ENCODE measurements at places on chromosomes 3 and 15.
A peak's percentile ranks its signal among the peaks of the same experiment; 100 is the strongest.

GRCh38 chr3:15633766-15634598 lies 32.4 kb downstream of the BTD start:
- DNase-seq = no peak

DNA sequence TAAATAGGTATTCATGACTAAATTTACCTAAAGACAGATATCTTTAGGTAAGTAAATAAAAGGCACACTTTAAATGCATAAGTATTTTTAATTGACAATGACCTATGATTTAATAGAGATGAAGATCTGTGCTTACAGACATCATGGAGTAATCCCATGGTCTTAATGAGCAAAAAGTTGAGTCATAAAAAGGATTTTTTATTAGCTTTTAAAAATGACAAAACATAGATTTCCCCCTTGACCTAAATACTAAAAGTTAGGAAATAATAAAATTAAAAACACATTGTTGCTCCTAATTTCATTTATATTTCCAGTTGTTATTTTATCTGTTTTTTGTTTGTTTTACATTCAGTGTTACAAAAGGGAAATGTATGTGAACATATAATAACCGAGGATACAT lies 1005.7 kb downstream of the ROBO1 start:
- DNase-seq = no peak

GRCh38 chr3:43296565-43296964 lies 10.2 kb downstream of the SNRK start:
- DNase-seq = no peak

DNA sequence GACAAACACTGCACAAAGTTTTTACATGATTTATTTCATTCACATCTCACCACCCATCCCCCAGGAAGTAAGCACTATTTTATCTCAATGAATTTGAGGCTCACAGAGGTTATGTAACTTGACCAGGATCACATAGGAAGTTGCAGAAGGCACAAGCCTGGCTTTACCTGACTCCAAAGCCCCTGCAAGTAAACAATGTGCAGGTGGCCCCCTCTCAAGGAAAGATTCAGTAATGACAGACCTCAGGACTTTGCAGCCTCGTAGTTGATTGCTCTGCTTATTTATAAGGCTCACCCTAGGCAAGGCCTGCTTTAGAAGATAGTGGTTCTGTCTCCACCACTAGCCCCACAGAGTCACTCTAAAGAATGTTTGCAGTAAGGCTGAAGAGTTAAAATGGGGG lies 79.8 kb upstream of the MDFIC2 start:
- no peak for DNase-seq

- no peak for DNase-seq
Observed at GRCh38 chr3:33954956-33955355, 156.5 kb downstream of the PDCD6IP start.

DNA sequence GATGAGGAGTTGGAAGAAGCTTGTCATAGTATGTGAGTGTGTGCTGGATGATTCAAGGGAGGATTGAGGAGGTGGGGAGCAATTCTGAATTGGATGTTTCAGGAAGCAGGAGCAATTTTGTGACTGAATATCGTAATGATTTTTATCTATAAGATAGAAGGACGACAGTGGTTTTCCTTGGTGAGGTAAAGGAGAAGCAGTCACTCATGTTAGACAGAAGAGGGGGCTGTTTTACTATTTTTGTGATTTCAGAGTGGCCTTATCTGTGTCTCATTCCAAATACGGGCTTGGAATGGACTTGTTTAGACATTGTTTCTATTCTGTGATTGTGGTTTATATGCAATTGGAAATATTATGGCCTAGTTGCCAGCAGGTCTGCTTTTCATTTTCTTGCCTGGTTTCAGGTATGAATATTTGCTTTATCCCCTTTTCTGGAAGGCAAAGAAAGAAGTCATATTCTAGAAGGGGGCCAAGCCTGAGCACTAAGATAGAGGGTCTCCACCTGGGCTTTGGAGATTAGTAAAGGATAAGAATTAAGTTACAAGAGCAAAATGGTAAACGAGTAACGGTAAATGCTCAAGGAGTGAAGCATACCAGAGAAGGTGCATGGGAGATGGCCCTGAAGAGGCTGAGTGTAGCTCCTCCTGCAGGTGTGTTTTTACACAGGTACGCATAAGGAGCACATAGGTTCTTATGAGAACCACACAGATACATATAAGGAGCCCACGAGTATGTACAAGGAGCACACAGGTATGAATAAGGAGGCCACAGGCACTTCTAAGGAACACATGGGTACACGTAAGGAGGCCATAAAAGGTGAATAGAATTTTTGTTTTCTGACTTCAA lies 124.6 kb upstream of the KCNAB1 start:
- DNase-seq = no peak

DNA sequence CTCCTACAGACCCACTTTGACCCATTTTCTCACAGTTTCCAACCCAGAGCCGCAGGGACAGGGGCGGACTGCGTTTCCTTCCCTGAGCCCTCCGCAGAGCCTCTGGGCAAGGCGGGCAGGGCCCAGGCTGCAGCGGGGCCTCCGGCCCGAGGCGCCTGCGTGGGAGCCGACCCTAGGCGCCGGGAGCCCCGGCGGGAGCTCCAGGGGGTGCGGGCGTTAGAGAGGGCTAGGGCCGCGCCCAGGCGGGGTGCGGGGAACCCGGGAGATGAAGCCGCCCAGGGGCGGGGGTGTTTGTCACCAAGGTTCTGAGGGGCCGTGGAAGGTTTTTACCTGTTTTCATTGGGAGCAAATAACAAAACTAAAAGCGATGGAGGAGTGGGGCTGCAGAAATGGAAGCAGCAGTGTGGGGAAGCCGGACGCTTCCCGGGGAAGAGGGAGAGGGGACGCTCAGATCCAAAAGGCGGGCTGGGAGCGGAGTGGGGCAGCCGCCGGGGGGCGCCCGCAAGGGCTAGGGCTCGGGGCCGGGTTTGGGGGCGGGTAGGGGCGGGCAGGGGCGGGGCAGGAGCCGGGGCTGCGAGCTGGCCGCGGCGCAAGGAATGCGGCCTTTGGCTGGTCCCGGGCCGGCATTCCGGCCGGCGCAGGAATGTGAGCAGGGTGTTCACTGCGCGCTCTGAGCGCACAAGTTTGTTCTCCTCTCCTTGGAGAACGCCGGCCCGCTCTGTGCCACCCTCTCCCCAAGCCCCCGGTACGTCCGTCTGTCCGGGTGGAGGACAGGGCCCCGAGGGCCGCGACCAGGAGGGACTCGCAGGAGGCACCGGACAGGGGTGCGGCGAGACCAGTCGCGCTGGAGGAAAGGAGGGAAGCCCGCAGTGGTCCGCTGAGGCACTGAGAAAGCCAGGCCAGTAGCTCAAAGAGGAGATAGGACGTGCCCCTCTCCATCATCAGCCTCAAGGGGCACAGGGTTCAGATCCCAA lies 61.1 kb downstream of the AMOTL2 start:
- DNase-seq = peak; percentile 82

DNA sequence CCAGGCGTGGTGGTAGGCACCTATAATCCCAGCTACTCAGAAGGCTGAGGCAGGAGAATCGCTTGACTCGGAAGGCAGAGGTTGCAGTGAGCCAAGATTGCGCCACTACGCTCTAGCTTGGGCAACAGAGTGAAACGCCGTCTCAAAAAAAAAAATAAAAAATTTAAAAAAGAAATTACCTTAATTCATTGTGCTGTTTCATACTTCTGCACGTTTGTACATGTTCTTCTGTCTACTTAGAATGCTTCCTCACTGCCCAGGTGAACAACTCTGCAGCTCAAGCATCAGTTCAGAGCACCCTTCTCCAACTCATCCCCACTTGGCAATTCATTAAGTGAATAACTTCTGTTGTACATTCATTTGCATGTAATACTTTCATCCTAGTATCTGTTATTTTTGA lies 14.0 kb downstream of the CAPN7 start:
- no peak for DNase-seq

DNA sequence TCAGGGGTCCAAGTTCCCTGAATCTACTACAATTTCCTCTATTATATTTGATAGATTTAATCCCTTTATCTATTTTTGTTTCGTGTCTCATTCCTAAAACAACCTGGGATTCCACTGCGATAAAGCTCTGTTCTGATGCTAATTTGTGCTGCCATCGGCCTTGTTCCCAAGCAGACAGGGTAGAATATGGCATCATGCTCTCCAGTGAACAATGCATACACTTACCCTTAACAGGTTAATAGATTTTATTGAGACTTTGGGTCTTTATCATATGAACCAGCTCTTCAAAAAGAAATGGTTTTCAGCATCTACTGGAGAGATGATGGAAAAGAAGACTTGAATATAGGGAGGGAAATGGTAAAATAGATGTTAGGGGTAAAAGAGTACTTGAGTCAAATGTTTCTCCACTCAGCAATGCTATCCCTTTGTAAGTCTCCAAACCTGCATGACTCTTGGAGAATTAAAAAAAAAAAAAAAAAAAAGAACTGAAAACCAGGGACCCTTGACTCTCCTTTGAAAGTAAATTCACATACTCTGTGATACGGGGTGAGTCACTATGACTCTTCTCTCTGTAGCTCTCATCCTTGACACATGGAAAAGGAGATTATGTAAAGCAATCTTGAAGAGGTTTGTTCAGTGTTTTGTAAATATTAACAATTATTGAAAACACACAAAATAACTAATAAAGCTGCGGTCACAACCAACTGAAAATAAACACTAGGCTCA lies 268.8 kb downstream of the ZBTB20 start:
- no peak for DNase-seq

DNA sequence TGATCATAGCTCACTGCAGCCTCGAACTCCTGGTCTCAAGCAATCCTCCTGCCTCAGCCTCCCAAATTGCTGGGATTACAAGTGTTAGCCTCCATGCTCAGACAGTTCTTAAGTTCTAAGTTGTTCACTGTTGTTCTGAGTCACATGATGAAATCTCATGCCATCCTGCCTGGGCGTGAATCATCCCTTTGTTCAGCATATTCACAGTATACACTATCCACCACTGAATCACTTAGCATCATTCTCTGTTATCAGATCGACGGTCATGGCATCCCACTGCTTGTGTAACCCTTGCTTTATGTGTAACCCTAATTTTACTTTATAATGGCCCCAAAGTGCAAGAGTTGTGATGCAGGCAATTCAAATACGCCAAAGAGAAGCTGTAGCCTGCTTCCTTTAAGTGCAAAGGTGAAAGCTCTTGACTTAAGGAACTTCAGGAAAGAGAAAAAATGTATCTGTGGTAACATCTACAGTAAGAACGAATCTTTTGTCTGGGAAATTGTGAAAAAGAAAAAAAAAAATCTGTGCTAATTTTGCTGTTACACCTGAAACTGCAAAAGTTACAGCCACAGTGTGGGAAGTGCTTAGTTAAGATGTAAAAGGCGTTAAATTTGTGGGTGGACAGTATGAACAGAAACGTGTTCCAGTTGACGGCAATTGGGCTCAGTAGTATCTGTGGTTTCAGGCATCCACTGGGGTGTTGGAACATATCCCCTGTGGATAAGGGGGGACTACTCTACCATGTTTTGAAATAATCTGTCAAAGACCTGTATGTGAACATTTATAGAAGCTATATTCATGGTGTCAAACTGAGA lies 80.6 kb downstream of the PCOLCE2 start:
- DNase-seq = no peak

- DNase-seq = no peak
Observed at GRCh38 chr15:86259589-86259988, 179.9 kb downstream of the AGBL1 start.

DNA sequence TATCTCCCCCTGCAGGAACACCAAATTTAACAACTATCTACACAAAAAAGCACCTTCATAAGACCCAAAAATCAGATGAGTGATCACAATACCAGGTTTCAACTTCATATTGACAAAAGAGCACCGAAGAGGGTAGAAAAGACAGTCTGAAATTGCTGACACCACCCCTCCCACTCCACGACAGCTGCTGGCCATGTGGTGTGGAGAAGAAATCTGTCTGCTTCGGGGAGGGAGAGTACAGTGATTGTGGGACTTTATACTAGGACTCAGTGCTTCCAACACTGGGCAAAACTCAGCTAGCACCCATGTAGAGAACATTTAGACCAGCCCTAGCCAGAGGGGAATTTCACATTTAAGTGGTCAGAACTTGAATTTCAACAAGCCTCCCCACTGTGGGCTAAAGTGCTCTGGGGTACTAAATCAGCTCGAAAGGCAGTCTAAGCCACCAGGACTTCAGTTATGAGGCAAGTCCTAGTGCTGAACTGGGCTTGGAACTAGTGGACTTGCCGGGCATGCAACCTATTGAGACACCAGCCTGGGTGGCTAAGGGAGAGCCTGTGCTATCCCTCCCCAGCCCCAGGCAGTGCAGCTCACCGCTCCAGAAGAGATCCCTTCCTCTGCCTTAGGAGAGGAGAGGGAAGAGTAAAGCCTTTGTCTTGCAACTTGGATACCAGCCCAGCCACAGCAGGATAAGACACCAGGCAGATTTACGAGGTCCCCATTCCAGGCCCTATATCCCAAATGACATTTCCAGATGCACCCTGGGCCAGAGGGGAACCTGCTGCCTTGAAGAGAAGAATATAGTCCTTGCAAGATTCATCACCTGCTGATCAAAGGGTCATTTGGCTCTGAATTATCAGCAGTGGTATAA lies 44.6 kb upstream of the POU1F1 start:
- DNase-seq = no peak

- DNase-seq = peak; percentile 64
Observed at GRCh38 chr15:101320501-101321052, 25.5 kb upstream of the SNRPA1 start.

GRCh38 chr3:131432441-131432840 lies 50.9 kb downstream of the NUDT16 start:
- no peak for DNase-seq

GRCh38 chr3:60954048-60954447 lies 297.2 kb downstream of the FHIT start:
- DNase-seq = no peak

DNA sequence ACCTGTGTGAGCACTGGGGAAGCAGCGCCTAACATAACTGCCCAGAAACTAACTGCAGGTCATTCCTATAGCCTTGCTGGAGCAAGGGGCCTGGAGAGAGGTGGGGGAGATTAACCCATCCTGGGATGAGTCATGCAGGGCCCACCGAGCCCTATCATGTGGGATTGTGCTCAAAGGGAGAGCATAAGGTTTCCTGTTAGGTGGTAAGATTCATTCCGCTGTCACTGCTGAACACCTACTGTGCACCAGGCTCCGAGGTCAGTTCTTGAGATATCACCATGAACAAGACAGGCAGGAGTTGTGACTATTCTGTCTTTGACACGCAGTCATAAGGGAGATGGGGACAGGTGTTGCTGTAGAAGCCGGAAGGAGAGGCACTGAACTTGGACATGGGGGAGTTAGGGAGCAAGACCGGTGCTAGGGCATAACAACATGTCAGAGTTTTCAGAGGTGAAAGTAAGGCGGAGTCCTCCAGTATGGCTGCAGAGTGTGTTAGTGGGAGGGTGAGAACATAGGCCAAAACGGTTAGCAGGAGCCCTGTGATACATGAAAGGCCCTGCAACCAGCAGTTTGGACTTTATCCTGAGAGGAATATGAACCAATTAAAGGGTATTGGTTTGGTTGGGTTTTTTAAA lies 2.4 kb downstream of the SLC25A38 start:
- no peak for DNase-seq

DNA sequence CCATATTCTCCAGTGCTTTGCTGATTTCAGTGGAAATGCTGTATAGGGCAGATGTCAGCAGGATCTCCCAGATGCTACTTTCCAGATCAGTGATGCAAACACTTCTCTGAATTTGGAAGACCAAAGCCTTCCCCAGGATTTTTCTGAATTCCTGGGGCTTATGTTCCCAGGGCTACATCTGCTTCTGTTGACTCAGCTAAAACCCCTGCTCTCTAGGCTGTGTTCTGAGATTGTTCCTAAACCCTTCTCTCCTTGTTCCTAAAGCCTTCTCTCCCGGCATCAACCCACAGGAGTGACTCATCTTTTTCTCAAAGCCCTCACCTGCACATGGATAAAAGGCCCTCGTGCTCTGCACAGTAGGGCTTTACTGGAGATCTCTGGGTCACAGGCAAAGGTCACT lies 35.5 kb downstream of the FAH start:
- no peak for DNase-seq
